CD4-positive, alpha-beta T cell treated with Interferon alpha-2 for 1 hour (primary cell): ENCODE measurements at places on chromosomes 7 and 10.

DNA sequence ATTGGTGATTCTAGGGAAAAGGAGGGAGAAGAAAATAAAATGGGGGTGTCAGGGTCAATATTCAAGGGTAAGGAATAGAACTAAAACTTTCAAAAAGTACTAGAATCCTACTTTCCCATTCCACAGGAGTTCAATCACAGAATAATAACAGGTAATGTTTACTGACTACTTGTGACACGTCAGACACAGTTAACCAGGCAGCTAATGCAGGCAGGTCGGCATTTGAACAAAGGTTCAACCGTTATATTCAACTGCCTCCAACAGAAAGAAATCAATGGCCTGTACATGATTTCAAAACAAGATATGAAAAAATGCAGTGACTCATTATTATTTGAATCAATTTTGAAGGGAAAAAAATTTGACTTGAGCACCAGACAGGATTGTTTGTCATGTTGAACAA lies 3.1 kb downstream of the ASB15 start:
- no peak for DNase-seq

GRCh38 chr7:20470726-20471125 lies 140.0 kb downstream of the ITGB8 start:
- peak; percentile 1 for DNase-seq

DNA sequence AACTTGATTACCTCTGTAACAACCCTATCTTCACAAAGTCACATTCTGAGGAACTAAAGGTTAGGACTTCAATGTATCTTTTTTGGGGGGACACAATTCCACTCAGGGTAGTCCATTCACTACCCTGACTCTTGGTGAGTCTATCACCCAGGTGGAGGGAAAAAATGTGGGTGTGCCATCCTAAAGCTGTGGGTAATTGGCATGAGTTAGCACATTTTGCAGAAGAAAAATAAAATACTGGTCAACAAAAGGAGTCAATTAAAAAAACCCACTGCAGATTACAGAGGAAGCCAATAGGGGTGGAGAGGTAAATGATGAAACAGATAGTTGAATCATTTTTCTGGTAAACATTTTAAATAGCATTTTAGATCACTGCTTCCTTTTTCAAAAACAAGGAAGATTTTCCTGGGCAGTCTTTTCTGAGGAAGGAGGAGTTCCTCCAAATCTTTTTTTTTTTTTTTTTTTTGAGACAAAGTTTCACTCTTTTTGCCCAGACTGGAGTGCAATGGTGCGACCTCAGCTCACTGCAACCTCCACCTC lies 5.1 kb upstream of the BLVRA start:
- no peak for DNase-seq

DNA sequence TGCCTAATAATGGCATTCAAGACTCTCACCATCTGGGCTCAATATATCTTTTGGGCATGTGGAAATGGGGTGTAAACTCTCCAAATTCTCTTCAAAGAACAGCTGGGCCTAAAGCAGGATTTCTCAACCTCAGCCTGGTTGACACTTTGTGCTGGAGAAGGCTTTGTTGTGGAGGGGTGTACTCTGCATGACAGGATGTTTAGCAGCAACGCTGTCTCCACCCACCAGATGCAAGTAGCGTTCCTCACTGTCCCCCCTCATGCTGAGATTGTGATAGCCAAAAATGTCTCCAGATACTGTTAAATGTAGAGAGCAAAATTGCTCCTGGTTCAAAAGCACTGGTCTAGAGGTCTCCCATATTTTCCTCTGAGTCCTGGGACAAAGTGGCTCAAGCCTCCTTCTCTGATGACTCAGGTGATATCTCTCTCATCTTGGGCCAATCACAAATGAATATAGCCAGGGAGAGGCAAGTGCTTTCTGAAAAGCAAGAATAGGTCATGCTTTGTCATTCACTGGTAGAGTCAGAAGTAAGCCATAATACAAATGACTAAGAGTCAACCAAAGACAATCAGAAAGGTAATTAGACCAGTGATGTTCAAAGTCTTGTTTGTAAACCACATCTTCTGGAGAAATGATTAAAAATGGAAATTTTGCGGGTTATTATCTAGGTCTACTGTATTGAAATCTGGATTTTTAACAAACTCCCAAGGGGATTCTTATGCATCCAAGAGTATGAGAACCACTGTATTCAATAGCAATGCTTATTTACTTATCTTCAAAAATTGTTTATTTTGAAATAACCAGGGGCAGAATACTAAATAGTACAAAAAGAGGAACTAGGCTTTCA lies 330.8 kb downstream of the PTEN start:
- DNase-seq = peak; percentile 16

GRCh38 chr7:73308074-73308664 lies 457 bp downstream of the NSUN5 start:
- no peak for DNase-seq

DNA sequence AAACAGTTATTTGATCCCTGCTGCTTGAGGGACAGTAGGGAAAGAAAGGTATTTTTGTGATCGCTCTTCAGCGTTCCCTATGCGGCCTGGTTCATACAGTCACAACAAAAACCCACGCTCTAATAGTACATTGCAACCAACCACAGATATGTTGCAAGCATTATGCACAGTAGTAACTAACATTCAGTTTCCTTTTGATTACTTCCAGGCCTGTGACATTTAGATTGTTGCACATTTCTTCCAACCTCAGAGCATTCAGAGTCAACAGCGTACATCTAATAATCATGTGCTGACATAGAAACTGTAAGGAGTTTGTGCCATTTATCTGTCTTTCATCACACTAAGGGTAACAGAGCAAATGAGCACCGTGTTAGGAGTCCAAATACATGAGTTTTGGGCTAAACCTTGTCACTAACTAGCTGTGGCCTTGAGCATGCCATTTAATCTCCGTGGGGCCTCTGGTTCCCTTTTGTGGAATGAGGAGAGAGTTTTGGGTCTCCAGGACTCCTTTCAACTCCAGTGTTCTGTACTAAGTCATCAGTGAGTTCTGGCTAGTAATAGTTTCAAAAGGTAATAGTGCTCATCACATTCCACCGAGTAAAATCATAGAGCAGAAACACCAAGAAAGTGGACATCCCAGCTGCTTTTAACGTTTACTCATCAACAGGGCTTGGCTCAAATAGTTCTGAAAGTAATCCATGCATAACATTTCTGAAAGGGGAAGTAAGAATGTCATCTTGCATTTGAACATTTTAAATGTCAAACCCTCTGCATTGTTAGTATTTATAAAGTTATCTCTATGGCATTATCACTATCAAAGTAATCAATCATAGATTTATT lies 99.0 kb upstream of the FZD1 start:
- DNase-seq = no peak

DNA sequence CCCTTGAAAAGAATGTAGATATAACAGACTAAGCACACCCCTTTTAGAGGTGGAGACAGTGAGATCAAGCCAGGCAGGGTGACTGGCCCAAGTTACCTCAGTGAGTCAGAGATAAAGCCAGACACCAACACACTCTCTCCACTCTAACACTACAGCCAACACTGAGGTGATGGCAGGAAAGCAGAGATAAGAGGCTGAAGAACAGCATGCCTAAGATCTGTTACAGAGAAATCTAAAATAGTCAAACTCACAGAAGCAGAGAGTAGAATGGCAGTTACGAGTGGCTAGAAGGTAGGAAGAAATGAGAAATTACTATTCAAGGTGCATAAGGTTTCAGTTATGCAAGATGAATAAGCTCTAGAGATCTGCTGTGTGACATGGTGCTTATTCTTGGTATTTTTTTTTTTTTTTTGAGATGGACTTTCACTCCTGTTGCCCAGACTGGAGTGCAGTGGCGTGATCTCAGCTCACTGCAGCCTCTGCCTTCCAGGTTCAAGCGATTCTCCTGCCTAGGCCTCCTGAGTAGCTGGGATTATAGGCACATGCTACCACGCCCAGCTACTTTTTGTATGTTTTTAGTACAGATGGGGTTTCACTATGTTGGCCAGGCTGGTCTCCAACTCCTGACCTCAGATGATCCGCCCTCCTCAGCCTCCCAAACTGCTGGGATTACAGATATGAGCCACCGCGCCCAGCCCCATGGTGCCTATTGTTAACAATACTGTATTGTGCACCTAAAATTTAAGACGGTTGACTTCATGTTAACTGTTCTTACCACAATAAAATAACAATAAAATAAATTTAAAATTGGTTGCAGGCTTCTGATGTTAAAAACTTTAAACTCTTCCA lies 28.7 kb downstream of the ICA1 start:
- DNase-seq = no peak

- no peak for DNase-seq
These were observed 80.1 kb downstream of the MTERF1 start for GRCh38 chr7:91800389-91800788.

- no peak for DNase-seq
These were observed 7.6 kb upstream of the ASCC1 start for GRCh38 chr10:72223743-72224101.

DNA sequence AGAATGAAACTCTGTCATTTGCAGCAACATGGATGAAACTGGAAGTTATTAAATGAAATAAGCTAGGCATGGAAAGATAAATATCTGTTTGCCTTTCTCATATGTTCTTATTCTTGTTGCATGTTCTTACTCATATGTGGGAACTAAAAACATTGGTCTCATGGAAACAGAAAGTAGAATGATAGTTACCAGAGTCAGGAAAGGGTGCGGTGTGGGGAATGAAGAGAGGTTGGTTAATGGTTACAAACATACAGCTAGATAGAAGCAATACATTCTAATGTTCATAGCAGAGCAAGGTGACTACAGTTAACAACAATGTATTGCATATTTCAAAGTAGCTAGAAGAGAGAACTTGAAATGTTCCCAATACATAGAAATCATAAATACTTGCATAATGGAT lies 105.1 kb downstream of the FAM107B start:
- no peak for DNase-seq

GRCh38 chr7:151378011-151378410 lies 31.8 kb downstream of the WDR86 start:
- DNase-seq = no peak

DNA sequence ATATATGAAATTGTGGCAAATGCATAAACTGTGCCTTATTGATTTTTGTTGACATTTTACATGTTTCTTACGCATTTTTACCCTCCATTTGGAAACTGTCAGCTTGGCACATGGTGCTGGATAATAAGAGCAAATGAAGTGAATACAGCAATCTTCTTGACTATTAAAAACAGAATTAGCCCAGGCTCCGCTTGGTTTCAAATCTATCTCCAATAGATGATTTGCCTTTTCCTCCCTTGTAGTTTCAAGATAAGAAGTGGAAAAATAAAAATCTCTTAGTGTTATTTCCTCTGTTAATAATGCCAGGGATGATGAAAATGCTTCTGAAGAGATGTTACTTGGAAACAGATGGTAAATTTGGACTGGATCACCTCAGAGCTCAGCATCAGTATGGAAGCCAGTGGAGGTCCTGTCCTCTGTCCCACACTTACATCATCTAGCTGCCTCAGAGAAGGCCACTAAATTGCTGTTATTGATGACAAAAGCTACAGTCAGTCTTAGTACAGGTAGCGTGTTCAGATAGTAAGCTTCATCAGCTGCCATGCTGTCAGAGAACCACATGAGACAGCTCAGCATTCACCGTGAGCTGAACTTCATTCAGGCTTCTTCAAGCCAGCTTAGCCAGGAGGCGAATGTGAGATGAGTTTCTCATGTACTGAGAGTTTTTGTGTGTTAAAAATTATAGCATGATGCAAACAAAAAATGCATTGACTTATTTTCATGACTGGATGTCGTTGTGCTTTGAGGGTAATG lies 246.8 kb downstream of the CELF2 start:
- DNase-seq = no peak

- no peak for DNase-seq
These were observed 503.8 kb downstream of the INHBA start for GRCh38 chr7:41199136-41199535.

- DNase-seq = no peak
These were observed 48.4 kb downstream of the FRMD4A start for GRCh38 chr10:14282276-14282675.

- no peak for DNase-seq
These were observed 9.8 kb upstream of the PAX2 start for GRCh38 chr10:100735337-100736143.

DNA sequence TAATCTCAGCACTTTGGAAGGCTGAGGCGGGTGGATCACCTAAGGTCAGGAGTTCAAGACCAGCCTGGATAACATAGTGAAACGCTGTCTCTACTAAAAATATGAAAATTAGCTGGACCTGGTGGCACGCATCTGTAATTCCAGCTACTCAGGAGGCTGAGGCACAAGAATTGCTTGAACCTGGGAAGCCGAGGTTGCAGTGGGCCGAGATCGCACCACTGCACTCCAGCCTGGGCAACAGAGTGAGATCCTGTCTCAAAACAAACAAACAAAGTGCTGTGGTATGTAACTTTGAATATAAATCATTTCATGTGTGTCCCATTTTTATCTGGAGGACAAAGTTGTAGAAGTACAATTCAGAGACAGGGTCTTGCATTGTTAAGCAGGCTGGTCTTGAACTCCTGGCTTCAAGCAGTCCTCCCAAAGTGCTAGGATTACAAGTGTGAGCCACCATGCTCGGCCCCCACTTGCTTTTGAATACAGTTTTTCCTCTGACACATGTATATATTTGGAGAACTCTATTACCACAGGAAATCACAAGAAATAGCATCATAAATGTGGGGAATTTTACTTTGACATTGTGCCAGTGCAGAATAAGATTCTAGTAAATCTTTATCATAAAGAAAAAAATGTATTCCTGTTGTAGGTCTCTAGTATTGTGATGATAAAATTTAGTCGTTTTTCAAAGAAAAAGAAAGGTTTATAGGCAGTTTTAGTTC lies 32.6 kb downstream of the PTPN12 start:
- DNase-seq = no peak

- no peak for DNase-seq
These were observed 63.8 kb upstream of the NRBF2 start for GRCh38 chr10:63069318-63069717.

- DNase-seq = no peak
These were observed 367.0 kb upstream of the POM121L12 start for GRCh38 chr7:52668435-52668834.

- DNase-seq = peak; percentile 35
These were observed 149.8 kb upstream of the HDAC9 start for GRCh38 chr7:18345641-18346234.

DNA sequence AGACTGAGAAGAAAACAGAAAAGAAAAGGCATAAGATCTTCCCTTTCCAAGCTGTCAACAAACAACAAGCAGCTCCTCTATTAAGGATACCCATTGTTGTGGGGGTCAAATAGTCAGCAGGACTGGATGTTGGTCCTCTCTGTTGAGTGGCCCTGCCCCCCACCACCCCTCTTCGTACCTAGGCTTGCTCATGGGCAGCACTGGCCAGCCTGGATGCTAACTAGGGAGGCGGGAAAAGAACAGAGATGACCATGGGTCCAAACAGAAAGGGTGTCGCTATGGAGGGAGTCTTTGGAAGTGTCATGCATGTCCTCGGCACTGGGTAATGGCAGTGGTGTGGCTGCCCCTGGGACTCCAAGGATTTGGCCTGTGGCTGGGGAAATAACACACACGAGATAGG lies 45.6 kb downstream of the SPDYE5 start:
- no peak for DNase-seq

GRCh38 chr7:38123494-38123893 lies 54.6 kb upstream of the STARD3NL start:
- no peak for DNase-seq
